ENCODE measurements at places on chromosomes 6 and 20. TPM values are rescaled to one million over a fixed set of nuclear protein-coding genes. Genes with fewer than 3 reads are reported as not detected.

- H3K4me3 ChIP-seq = no peak overlapping the region
- DNase-seq = no peak
These were observed 245.9 kb downstream of the ERMARD start for GRCh38 chr6:169997187-169997929.

DNA sequence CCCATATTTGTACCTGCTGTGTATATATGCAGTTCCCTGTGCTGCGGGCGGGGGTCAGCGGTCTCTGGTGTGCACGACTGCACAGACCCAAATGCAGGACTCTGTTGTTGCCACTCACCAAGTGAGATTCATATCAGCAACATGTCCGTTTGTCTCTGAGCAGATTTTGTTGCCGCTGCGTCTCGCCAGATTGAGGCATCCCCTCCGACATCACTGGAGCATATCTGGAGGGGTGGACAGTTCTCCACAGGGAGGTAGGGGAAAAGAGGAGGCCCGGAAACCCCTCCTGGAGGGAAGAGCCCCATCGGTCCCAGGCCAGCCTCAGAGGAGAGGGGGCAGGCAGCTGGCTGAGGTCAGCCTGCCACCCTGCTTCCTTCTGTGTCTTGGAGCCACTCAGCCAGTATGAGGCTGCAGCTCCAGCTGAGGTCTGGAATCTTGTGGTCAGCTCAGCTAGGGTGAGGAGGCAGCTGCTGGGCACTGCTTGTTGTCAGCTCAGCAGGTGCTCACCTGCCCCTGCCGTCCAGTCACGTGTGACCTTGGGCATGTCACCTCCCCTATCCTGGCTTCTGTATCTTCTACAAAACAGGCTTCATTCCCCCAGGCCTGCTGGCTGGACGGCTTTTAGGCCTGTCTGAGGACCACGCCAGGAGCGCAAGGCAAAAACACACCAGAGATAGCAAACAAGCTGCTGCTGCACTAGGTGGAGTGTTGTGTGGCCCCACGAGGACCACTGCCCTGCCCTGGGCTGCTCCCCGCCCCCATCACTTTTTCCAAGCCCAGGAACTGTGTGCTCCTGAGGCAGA is 47.1 kb downstream of the HNF4A start:
- no peaks in the 10 kb centered on the region for H3K27me3 ChIP-seq
- DNase-seq = no peak
- H3K4me3 ChIP-seq = no peak overlapping the region
- H3K4me1 ChIP-seq = no peaks in the 10 kb centered on the region

The SIRPB1 gene
- 35.8 TPM for total RNA-seq

DNA sequence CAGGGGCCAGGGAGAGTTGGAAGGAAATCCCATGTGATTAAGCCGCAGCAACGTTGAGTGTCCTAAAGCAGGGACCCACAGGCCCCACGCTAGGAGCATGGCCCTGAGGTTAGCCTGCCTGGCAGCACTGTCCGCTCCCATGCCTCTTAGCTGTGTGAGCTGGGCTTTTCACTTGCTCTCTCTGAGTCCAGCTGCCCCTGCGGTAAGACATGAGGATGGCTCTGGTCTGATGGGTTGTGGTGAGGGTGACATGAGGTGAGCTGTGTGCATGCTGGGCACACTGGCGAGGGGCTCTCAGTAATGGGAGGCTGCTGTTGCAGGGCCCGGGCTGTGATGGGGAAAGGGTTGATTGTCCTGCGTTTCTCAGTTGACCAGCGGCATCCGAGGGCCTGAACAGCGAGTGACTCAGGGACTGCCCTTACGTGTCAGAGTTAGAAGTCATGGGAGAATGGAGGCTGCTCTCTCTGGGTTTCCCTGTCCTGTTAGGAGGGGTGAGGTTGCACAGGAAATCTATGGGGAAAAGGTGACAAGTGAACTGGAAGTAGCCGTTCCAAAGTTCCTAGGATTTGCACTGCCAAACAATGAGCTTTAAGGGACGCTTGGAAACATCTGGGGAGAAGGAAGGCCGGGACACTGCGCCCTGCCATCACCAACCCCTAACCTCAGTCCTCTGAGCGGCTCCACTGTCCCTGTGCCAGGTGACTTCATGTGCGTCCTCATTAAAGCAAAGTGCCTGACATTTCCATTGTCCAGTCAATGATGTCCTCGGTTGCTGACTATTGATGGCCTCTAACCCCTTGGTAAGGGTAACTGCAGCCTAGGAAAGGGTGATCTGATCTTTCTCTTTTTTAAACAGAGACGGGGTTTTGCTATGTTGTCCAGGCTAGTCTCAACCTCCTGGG is 51.3 kb downstream of the ADNP start:
- H3K36me3 ChIP-seq = no peaks in the 10 kb centered on the region
- no peak for DNase-seq
- no peak overlapping the region for H3K4me3 ChIP-seq
- H3K4me1 ChIP-seq = no peaks in the 10 kb centered on the region

- H3K36me3 ChIP-seq = no peaks in the 10 kb centered on the region
- peaks cover 5% of the 10 kb centered on the region for H3K27me3 ChIP-seq
- no peak for DNase-seq
- H3K4me3 ChIP-seq = no peak overlapping the region
- H3K27ac ChIP-seq = no peak overlapping the region
- no peaks in the 10 kb centered on the region for H3K4me1 ChIP-seq
These were observed 50.2 kb upstream of the SIRPG start for GRCh38 chr20:1707588-1708449.

The PACRG gene
- 5.5 TPM for total RNA-seq

DNA sequence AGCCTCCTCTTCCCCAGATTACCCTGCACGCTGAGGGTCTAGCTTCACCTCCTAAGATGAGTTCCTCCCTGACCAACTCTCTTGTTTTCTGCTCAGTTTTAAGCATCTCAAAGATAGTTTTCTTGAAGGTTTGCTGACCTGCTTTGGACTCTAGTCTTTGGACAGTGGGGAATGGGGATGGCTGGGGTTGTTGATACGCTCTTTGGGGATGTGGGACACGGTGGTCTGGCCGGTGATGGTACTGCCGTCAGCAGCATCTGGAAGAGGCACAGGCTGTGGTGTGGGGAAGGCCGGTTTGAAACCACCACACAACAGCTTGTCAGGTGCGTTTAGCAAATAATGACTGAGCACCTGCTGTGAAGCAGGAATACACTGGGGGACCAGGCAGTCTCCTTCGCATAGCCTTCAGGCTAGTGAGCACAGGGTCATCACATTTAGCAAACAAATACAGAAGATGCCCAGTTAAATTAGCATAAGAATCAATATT is 94.1 kb downstream of the TMEM242 start:
- no peak overlapping the region for H3K4me3 ChIP-seq
- no peak overlapping the region for H3K27ac ChIP-seq
- no peaks in the 10 kb centered on the region for H3K36me3 ChIP-seq
- no peak for DNase-seq

DNA sequence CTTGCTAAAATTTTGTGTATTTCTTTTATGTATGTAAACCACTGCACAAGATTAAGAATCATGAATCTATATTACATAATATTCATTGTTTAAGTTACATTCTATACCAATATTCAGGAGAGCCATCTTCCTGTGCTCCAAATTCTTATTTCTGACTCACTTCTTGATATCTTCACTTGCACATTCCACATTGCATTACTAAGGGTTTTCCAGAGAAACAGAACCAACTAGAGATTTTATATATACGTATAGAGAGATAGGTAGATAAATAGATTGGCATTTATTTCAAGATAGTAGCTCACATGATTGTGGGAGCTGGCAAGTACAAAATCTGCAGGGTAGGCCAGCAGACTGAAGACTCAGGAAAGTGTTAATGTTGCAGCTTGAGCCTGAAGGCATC is 222.2 kb upstream of the PRSS16 start:
- H3K4me3 ChIP-seq = no peak overlapping the region
- H3K4me1 ChIP-seq = no peaks in the 10 kb centered on the region
- no peaks in the 10 kb centered on the region for H3K27me3 ChIP-seq
- no peak overlapping the region for H3K27ac ChIP-seq
- no peak for DNase-seq

GRCh38 chr20:63090052-63090451 is 83.3 kb upstream of the BHLHE23 start:
- no peaks in the 10 kb centered on the region for H3K4me1 ChIP-seq
- no peaks in the 10 kb centered on the region for H3K36me3 ChIP-seq
- peaks cover 72% of the 10 kb centered on the region for H3K27me3 ChIP-seq
- H3K27ac ChIP-seq = no peak overlapping the region
- H3K4me3 ChIP-seq = no peak overlapping the region

- peaks cover 23% of the 10 kb centered on the region for H3K4me1 ChIP-seq
- no peaks in the 10 kb centered on the region for H3K27me3 ChIP-seq
- DNase-seq = no peak
- H3K27ac ChIP-seq = no peak overlapping the region
- no peak overlapping the region for H3K4me3 ChIP-seq
These were observed 33.0 kb upstream of the ADGRF1 start for GRCh38 chr6:47075168-47075567.

GRCh38 chr20:63774306-63774705 is 34.7 kb downstream of the SLC2A4RG start:
- H3K27me3 ChIP-seq = no peaks in the 10 kb centered on the region
- DNase-seq = no peak
- no peak overlapping the region for H3K4me3 ChIP-seq
- H3K4me1 ChIP-seq = peaks cover 6% of the 10 kb centered on the region
- peaks cover 4% of the 10 kb centered on the region for H3K36me3 ChIP-seq
- no peak overlapping the region for H3K27ac ChIP-seq

DNA sequence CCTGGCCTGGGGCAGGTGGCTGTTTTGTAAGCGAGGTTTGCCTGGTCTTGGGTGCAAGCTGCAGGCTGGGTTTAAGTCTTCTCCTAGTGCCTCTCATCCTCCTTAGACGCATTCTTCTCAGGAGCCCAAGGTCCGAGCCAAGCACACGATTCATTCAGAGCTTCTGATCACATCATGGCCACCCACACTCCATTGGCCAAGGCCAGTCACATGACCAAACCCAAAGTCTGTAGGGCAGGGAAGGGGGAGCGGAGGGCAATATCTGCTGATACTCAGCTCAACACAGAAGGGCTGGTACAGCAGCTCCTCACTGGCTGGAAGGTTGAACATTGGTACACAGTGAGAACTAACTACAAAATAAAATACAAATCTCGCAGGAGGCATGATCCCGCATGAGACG is 177.2 kb upstream of the AFDN start:
- no peaks in the 10 kb centered on the region for H3K4me1 ChIP-seq
- no peak overlapping the region for H3K4me3 ChIP-seq
- H3K27ac ChIP-seq = no peak overlapping the region

DNA sequence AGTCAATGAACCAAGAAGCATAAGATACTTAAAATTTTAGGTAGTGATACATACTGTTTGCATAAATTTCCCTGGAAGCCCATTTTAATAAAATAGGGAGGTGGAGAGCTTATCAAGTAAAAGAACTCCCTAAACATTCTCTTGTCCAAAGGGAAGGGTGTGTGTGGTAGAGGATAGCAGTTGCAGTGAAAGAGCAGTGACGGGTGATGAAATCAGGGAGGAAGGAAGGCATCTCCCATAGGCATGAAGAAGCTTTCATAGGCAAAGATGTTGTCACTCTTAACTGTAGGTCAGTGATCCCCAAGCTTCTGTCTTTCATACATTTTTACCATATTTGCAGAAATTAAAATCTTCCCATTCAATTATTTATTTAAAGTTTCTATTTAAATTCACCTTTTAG is 60.0 kb upstream of the ZNF831 start:
- H3K36me3 ChIP-seq = no peaks in the 10 kb centered on the region
- DNase-seq = no peak
- no peaks in the 10 kb centered on the region for H3K4me1 ChIP-seq
- H3K27ac ChIP-seq = no peak overlapping the region
